ENCODE measurements at places on chromosomes 13 and 19.

GRCh38 chr19:29665215-29665825, at the start of gene PLEKHF1:
Gene PLEKHF1 (plus strand): TSS chr19:29665461. CDS start chr19:29673840, 8,379 bp downstream.
- no peak for DNase-seq

GRCh38 chr13:75285310-75285709, 196.7 kb downstream of the TBC1D4 start:
- DNase-seq = no peak

GRCh38 chr13:24008679-24009078, 111.4 kb upstream of the C1QTNF9B start:
- DNase-seq = no peak

DNA sequence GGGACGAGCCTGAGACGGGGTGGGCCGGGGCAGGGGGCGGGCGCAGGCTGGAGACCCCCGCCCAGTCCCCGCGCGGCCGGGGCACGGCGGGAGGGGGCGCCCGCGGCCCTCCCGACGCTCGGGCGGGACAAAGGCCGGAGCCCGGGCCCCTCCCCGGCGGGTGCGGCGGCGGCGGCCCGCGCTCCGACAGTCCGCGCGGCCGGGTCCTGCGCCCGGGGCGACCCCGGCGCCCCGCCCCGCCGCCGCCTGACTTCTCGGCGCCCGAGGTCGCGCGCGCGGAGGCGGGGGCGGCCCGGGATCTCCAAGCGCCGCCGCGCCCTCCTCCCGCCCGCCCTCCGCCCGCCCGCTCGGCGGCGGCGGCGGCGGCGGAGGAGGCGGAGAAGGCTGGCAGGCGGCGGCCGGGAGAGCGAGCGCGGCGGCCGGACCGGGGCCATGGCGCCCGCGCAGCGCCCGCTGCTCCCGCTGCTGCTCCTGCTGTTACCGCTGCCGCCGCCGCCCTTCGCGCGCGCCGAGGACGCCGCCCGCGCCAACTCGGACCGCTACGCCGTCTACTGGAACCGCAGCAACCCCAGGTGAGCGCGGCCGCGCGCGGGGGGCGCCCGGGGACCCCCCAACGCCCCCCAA, at the start of gene EFNA2:
Gene EFNA2, plus strand, starts transcription at position 137 of the 624 bp plus-strand sequence. Its CDS starts 296 bp downstream, at position 433.
- no peak for DNase-seq

DNA sequence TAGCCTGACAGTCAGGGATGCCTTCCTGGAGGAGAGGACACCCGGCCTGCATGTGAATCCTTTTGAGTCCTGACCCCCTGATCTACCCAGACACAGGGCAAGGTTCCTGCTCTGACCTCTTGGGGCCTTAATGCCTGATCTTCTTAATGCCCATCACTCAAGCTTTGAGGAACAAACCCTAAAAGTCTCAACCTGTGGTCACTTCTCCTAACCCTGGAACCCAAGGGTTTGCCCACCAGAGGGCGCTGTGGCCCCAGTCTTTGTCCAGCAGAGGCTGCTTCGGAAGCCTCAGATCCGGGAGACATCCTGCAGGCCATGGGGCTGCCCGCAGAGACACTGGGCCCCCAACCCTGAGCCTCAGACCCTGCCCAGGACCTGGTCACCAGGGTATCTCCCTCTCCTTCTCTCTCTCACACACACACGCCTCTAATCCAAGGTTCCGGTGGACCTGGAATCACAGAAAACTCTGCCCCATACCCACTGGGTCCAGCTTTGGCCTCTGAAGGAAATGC, 9.8 kb upstream of the DPF1 start:
- DNase-seq = no peak

DNA sequence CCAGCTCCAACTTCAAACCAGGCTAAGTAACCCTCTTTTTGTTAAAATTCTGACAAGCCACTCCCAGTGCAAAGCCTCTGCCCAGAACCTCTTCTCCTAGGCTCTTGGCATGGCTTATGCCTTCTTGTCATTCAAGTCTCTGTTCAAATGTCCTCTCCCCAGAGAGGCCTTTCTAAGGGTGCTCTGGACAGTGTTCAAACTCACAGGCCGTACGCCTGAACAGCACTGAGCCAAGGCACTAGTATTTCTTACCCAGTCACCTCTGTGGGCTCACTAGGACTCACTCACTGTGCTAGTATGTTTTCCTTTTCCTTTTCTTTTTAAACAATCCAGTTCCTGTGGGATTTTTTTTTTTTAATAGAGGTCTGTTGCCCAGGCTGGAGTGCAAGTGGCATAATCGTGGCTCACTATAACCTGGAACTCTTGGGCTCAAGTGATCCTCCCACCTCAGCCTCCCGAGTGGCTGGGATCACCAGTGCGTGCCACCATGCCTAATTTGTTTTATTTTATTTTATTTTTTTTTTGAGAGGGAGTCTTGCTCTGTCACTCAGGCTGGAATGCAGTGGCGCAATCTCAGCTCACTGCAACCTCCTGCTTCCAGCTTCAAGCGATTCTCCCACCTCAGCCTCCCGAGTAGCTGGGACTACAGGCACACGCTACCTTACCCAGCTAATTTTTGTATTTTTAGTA, 2.3 kb upstream of the ASF1B start:
- no peak for DNase-seq

- DNase-seq = no peak
Observed at GRCh38 chr13:20145521-20145920, 15.3 kb downstream of the GJA3 start.

DNA sequence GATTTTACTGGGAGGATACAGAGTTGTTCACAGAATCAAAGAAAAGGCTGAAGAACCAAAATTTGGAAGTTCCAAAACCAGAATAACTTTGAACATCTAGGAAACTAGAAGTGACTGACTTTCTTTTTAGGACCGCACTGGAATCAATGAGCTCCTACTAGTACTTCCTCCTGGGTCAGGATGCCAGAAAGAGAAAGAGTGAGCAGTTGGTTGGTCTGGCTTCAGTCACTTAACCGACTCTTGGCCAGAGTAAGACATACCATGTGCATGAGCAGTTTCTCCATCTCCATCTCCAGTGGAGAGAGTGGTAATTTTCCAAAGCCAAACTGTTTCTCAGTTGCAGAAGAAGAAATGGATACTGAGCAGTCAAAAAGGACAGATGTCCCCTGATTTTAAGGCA, 27.1 kb upstream of the MTUS2 start:
- peak; percentile 54 for DNase-seq

DNA sequence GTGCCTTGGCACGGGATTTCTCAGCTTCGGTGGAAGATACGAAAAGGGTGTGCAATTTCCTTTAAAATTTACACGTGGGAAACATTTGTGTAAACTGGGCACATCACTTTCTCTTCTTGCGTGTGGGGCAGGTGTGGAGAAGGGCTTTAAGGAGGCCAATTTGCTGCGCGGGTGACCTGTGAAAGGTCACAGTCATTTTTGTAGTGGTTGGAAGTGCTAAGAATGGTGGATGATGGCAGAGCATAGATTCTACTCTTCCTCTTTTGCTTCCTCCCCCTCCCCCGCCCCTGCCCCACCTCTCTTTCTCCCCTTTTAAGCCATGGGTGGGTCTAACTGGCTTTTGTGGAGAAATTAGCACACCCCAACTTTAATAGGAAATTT, 7.2 kb downstream of the SLITRK5 start:
- DNase-seq = no peak

DNA sequence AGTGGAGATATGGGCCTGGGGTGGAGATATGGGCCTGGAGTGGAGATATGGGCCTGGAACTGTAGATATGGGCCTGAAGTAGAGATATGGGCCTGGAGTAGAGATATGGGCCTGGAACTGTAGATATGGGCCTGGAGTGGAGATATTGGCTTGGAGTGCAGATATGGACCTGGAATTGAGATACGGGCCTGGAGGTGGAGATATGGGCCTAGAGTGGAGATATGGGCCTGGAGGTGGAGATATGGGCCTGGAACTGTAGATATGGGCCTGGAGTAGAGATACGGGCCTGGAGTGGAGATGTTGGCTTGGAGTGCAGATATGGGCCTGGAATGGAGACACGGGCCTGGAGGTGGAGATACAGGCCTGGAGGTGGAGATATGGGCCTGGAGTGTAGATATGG, 402 bp downstream of the KIR3DL3 start:
- no peak for DNase-seq

- DNase-seq = no peak
Observed at GRCh38 chr13:27972478-27972820, 3.3 kb upstream of the CDX2 start.

- DNase-seq = no peak
Observed at GRCh38 chr13:110319774-110320509, 12.9 kb downstream of the COL4A2 start.

DNA sequence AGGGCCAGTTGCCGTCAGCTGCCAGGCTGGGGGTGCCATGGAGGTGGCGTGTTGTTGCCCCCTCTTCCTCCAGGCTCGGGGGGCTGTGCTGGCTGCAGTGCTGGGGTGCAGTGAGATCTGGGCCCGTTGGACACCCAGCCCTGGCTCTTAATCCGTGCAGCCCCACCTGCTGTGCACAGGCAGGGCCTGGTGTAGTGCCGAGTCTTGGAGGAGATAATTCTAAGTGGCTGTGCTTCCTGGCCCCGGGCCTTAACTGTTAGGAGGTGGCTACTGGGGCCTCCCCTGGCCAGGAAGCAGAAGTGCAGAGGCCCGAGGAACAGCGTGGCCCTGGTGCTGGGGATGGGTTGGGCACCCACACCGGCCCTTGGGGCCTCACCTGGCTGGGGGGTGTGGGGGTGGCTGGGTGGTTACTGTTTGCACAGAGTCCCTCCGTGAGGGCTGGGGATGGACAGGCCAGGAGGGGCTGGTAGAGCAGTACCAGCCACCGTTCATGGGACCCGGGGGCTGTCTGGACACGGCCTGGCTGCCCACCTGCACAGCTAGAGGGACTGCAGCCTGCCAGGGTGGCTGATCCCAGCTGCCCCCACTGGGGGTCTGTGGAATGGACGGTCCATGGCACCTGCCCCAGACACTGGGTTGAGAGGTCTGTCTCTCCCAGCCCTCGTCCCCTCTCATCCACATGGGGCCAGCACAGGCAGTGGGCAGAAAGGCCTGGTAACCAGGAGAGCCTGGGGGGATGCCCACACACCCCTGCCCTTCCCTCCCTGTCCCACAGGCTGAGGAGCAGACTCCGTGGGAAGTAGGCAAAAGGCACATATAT, 3.3 kb downstream of the GPX4 start:
- no peak for DNase-seq

DNA sequence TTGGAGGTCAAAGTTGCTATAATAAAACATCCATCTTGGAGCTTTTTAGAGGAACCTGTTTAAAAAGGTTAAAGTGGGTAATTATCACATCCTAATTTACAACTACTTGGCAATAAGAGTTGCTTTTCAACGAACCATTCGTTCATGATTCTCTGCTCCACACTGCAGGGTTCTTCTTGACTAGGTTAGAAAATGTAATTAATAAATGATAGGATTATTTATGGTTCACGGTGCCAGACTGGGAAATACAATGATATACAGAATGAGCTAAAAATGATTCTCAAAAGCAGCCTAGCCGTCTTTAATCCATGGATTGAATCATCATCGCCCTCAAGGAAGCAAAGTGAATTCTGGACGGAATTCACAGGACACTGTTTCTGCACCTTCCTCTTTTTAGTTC, 291.2 kb downstream of the TEX29 start:
- DNase-seq = no peak

GRCh38 chr19:30457484-30457883, 85.3 kb downstream of the ZNF536 start:
- DNase-seq = no peak

DNA sequence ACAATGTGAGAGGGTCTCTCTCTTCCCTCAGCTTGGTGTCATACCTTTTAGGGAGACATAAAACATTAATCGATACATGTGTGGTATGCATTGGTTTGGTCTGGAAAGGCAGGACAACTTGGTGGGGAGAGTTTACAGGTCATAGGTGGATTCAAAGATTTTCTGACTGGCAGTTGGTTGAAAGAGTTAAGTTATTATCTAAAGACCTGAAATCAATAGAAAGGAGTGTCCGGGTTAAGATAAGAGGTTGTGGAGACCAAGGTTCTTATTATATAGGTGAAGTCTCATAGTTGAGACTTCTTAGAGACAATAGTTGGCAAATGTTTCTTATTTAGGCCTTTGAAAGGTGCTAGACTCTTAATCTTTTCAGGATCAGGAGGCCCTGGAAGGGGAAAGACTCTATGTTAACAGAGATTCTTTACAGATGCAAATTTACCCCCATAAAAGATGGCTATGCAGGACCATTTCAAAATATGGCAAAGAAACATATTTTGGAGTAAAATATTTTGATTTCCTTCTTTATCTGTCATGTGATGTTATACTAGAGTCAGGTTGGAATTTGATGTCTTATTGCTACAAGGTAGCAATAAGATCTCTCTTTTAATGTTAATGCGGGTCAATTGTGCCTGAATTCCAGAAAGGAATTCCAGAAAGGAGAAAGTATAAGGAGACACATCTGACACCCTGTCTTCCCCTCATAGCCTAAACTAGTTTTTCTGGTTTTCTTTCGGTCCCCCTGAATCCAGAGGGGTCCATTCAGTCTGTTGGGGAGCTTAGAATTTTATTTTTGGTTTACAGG, 59.2 kb upstream of the RCBTB2 start:
- DNase-seq = no peak
